ENCODE measurements at places on chromosomes 11 and 22. TPM values are rescaled to one million over a fixed set of nuclear protein-coding genes. Genes with fewer than 3 reads are reported as not detected.
A peak's percentile ranks its signal among the peaks of the same experiment; 100 is the strongest.

DNA sequence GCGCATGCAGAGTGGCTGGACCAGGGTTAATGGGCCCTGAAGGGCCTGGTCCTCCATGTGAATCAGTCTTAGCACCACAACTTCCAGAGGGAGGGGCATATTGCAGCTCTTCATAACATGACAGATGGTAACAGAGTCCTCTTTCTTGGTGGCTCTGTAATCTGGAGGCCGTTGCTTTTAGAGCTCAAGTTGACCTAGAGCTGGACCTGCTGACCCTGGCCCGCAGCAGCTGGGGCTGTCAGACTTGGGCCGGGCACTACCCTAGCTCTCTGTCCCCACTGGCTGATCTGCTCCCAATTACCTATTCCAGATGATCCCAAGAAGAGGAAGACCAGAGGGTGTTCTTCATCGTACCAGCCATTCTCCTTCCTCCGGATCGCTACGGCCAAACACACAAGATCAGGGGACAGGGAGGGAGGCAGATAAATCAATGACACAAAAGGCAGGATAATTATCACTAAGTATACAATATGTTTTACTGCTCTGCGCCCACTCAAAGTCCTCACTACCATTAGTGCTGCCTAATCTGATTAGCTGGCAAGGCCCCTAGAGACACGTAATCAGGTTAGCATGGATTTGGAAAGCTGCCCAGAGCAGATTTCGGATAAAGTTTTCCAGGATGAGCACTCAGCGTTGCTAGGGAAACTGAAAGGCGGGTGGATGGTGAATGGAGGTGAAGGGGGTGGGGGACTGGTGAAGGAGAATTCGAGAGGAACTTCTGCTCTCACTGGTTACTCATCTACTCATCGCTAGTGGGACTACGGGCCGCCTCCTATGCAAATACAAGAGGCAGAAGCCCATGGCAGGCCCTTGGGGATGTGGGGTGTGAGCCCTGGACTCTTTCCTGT is 64.5 kb upstream of the PHOX2A start:
- DNase-seq = peak; percentile 26

- no peak for DNase-seq
These were observed 729.3 kb downstream of the NTM start for GRCh38 chr11:132099692-132100091.

LDHAL6A gene
- polyA plus RNA-seq = 1.5 TPM

CRYBA4 gene
- not detected for polyA plus RNA-seq

DNA sequence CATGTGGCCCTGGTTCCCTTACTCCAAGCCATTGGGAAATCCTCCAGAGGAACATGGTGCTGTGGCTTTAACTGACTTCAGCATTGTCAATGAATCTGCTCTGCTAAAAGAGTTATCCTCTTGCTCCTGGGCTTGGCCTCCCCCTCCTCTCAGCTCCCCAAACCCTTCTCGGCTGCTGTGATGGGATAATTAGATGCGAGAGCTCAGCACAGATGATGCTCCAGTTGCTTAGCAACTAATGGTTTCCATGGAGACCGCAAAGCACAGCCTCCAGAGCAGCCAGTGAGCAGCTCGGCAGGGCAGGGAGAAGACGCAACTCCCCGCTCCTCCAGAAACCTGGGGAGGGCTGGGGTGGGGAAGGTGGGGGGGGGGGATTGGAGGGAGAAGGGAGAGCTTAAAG is 2.8 kb upstream of the UPK2 start:
- DNase-seq = no peak

DNA sequence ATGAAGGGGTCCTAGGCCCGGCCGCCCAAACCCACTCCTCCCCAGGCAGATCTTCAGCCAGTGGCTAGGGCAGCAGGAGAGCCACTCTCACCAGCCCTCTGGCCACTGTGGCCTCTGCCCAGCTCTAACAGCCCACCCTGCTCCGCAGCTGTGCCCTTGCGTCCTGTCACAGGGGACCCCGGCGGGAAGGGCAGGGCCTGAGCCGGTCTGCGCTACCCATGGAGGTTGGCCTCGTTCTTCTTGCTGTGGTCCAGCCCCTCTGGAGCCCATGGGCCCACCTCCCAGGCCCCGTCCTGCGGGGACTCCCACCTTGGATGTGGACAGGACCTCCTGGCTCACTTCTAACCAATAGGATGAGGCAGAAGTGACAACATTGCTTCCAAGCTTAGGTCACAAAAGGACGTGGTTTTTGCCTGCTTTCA is 38.3 kb upstream of the TH start:
- DNase-seq = no peak

TMPRSS5 gene
- 2.2 TPM for polyA plus RNA-seq

DNA sequence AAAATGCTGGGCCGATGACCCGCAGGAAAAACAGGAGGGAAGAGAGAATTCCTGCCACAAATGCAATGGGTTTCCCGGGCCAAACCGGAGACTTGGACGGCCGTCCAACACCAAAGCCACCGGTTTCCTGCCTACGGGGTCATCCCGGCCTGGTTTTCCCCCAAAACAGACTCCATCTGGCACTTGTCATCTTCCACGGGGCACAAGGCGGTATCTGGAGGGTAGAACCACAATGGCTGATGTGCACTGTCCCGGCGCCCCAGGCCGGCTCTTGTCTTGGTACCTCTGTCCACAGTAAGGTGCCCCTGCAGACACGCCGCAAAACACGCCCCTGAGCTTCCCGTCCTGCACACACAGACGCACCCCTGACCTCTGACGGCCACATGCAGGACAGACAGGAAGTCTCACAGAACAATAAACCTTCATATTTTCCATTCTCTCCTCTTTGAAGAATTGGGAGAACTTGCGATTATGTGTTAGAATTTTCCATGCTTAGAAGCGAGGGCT is 20.1 kb downstream of the CELSR1 start:
- no peak for DNase-seq

- DNase-seq = no peak
These were observed 79.5 kb upstream of the SPON1 start for GRCh38 chr11:13883042-13883441.

DNA sequence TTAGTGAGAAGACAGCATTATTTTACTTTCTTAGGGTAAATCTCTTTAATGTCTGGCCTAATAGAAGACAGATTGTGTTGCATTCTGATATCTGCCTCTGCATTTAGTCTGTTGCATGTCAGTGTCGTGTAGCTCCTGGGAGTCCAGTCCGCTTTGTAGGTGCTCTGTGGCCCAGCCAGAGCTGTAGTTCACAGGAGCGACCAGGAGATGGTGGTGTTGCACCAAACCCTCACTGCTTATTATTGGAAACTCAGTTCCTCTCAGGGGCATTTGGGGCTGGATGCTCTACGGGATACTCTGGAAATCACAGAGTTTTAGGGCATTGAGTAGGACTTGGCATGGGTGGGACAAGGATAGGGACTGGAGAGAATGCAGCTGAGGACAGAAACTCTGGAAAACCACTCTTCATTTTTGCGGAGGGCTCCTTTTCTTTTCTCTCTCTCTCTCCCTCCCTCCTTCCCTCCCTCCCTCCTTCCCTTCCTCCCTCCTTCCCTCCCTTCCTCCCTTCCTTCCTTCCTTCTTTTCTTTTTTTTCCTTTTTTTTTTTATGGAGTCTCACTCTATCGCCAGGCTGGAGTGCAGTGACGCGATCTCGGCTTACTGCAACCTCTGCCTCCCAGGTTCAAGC is 21.7 kb downstream of the MIAT start:
- peak; percentile 72 for DNase-seq

- DNase-seq = no peak
These were observed 14.9 kb downstream of the KBTBD3 start for GRCh38 chr11:106061954-106062949.

SLC16A8 gene
- polyA plus RNA-seq = 1.6 TPM

- no peak for DNase-seq
These were observed 74.9 kb upstream of the RAG2 start for GRCh38 chr11:36672815-36673450.

DNA sequence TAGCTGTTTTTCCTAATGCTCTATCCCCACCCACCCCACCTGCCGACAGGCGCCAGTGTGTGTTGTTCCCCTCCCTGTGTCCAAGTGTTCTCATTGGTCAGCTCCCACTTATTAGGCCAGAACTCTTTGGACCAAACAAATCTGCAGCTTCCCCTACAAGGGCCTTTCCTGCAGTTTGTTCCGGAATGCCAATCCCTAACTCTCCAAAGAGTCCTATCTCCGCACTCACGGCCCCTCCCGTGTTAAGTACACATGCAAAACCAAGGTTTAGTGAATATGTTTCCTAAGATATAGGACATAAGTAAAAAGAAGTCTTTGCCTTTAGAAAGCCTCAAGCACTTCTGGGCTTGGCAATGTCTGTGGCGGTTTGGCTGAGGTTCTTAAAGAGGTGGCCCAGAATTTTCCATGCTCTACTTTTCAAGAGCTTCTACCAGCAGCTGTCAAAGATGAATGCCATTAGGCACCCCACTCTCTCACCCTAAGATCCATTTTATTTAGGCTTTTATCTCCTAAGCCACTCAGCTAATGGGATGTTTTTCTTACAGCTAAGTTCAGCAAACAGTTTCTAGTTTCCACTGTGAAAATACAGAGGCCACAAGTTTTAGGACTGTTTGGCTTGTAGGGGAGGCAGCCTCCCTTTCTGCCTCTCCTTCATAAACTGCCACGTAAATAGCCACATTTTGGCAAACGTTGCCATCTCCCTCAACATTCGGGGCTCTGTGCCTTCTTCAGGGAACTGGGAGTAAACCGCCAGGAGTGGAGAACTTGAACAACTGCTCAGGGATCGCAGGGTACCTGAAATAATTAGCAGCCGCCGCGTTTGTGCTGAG is 1.6 kb downstream of the CD59 start:
- DNase-seq = no peak

DNA sequence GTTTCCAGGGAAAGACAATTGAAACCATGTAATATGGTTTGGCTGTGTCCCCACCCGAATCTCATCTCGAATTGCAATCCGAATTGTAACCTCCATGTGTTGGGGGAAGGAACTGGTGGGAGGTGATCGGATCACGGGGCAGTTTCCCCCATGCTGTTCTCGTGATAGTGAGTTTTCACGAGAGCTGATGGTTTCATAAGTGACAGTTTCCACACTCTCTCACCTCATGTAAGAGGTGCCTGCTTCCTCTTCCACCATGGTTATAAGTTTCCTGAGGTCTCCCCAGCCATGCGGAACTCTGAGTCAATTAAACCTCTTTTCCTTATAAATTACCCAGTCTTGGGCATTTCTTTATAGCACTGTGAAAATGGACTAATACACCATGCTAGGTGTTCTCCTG is 148.3 kb upstream of the CADM1 start:
- no peak for DNase-seq

DNA sequence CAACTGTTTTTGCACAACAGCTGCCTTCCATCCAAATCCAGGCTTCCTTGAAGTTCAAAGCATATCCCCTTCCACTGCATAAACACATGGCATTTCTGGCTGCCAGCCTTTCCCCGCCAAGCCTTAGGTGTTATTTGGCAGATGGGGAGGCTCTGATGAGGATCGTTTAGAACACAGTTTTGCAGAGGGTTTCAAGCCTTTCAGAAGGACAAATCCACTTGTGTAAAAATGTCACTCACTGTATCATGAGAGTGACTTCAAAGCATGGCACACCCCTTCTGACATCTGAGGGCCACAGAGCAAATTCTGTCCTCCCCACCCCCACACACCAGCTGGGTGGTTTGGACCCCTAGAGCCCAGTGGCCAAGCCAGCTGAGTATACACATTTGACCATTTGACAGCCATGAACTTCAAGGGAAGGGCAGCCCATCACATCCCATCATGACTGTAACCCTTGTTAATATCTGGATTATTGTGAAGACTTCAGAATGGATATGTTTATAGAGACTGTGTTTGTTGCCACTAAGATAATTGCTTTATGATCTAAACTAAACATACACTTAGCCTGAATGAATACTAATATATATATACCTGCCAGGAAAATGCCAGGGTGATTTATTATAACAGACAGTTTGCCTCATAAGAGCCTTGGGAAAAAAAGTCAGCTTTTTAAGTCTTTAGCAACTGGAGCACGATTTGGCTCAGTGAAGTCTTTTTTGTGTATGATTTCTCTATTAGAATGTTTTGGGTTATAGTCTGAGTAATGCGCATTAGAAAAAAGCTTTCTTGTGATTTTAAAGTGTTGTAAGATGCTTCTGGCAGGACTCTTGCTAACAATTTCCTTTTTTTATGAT is 31.9 kb downstream of the FBLN1 start:
- peak; percentile 73 for DNase-seq

C11orf87 gene
- 0.09 TPM for polyA plus RNA-seq

OR52N2 gene
- not detected for polyA plus RNA-seq

- no peak for DNase-seq
These were observed 230.2 kb upstream of the B3GAT1 start for GRCh38 chr11:134642206-134642605.

Data from renal pelvis (tissue), 12 donors.